ENCODE measurements at places on chromosomes 2 and 18.
A peak's percentile ranks its signal among the peaks of the same experiment; 100 is the strongest.

DNA sequence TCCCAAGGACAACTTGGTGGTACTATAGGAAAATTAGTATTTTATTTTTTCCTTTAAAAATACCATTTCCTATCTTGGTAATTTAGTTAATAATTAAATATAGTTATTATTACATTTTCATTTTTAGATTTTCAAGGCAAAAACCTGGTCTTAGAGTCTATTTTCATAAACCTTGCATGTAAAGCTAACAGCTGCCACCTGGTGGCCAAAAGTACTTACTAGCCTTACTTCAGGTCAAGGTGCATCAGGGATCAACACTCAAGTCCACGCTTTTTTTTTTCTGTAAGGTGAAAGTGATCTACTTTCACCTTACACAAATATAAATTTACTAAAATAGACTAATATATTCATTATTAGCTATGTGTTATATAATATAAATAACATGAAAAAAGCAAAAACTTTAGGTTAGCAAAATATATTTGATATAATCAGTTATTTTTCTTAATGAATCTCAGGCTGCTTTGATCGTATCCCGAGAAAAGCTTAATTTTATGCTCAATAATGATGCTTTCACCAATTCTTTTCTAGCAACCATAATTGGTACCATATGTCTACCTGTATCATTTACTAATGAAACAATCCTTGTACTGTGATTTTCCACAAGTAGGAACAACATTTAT, 62.5 kb downstream of the RELCH start:
- DNase-seq: peak; percentile 80

- DNase-seq: no peak
Observed at GRCh38 chr2:2799151-2799697, 468.1 kb upstream of the MYT1L start.

GRCh38 chr2:54206596-54206995, 49.4 kb downstream of the TSPYL6 start:
- DNase-seq: peak; percentile 38

DNA sequence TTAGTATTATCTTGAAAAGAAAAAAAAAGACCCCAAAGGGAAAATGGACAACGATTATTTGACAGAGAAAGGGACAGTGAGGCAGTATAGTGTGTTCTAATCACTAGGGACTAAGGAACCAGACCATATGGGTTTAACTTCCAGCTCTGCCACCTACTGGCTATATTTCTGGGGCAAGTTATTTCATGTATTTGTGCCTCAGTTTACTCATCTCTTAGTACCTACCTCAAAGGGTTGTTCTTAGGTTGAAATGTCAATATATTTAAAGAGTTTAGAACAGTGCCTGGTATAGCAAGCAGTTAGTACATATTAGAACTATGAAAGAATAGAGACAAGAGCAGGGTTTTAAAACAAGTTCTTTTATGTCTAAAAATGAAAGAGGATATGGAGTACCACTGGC, 42.7 kb downstream of the PRKD3 start:
- no peak for DNase-seq

DNA sequence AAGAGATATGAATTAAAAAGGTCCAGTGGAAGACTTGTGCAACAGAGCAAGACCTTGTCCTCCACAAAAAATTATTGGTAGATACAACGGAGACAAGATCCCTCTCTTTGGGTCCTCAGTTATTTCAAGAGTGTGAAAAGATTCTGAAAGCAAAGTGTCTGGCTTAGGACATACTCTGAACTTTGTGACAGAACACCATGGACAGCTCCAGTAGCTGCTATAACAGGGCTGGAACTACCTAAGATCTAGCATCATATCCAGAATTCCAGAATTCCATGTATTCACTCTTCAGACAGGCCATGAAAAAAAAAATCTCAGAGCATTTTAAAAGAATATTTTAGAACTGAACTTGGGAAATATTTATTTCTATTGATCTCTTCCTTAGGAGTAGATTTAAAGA, 74.8 kb upstream of the ZBTB14 start:
- no peak for DNase-seq

GRCh38 chr18:79945118-79946042, 6.1 kb downstream of the SLC66A2 start:
- no peak for DNase-seq

DNA sequence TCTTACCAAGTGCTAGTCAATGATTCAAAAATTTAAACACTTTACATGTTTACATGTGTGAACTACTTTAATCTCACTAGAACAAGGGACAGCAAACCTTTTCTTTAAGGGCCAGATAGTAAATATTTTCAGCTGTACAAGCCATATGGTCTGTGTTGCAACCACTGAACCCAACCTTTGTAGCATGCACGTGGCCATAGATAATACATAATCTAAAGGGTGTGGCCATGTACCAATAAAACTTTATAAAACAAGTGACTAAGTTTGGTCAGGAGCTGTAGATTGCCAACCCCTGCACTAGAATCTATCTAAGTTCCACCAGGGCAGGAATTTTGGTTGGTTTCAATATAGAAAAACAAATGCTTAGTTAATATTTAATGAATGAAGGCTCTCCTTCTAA, 18.4 kb upstream of the SPRED2 start:
- no peak for DNase-seq

DNA sequence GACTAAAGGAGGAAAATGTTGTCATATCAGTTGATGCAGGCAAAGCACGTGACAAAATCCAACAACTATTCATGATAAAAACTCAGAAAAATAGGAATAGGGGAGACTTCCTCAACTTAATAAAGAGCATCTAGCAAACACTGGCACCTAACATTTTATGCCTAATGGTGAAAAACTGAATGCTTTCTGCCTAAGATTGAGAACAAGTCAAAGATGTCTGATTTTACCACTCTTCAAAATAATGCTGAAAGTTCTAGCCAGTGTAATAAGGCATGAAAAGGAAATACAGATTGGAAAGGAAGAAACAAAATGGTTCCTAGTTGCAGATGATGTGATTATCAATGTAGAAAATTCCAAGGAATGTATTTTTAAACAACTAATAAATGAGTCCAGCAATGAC, 58.4 kb downstream of the SMAD4 start:
- DNase-seq: no peak

- no peak for DNase-seq
Observed at GRCh38 chr18:23538870-23539269, 35.6 kb downstream of the RMC1 start.

DNA sequence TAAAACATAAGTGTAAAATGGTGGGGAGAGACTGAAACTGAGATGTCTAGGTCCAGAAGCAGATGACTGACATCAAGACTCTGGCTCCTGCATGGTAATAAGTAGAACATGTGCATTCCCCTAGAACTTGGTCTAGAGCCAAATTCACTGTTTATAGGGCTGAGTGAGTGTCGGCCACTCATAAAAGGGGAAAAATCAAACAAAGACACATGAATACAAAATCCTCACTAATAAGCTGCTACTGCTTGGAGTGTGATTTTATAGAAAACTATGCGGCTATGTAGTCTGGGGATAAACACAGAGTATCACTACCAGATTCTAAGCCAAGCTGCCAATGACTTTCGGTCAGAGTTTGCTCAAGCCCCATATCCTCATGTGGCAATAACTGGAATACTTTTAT, 1080.8 kb upstream of the DDX18 start:
- peak; percentile 59 for DNase-seq

- DNase-seq: no peak
Observed at GRCh38 chr18:75309564-75309963, 99.0 kb downstream of the TSHZ1 start.

- no peak for DNase-seq
Observed at GRCh38 chr2:40886655-40887054, 434.8 kb upstream of the SLC8A1 start.

DNA sequence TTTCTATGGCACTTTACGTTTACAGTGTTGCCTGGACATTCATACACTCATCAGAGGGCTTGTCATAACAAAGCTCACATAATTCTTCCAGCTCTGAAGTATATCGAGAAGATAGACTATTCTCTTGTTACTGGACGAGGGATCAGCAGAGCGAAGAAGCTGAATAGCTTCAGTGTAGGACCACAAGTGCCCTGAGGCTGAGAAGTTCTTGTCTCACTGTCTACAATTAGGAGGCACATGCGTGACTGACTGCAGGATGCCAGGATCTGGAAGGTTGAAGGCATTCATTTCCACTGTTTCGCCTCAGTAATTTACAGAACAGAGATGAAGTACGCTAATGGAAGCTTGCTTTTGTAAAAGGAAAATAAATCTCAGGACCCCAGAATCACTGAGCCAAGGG, 9.6 kb downstream of the SH3YL1 start:
- no peak for DNase-seq

DNA sequence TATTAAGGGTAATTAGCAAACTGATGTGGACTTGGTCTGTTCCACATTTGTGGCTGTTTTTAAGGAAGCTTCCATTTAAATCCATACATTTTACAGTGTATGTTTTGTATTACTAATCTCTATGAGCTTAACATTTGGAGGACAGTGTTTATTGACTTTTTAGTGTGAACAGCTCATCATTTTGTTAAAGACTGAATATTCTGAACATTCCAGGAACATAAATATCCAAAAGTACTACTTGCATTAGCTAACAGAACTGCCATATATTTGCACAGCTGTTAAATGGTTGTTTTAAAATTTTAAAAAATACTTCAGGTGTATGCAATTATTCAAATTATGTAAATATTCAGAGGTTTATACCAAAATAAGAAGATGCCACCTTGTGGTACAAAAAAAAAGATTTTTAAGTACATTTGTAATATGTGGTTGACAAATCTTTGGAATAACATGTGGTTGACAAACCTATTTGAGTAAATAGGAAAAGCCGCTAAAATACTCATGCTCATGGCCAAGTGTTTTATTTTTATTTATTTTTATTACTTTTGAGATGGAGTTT, 439.7 kb upstream of the FANCL start:
- DNase-seq: no peak

DNA sequence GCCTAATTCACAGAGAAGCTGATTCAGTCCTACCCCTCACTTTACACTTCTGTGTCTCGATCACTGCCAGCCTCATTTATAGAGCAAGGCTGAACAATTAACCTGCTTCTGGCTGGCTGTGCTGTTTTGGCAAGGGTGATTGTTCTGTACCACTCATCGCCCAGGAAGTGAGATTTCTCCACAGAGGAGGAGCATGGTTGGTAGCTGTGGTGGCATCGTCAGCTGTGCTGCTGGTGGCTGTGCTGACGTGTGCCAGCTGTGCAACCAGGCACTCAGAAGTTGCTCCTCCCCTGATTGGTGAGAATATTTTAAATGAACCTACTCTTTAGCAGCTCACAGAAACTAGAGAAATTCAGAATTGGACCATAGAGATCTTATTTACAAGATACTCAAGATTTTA, 158.3 kb downstream of the EML6 start:
- DNase-seq: peak; percentile 9
